Right hindlimb (tissue), 1 donor: ENCODE measurements at places on chromosomes 7 and 10.

- no peak for DNase-seq
Observed at GRCh38 chr7:101586906-101587677, 42.0 kb downstream of the MYL10 start.

DNA sequence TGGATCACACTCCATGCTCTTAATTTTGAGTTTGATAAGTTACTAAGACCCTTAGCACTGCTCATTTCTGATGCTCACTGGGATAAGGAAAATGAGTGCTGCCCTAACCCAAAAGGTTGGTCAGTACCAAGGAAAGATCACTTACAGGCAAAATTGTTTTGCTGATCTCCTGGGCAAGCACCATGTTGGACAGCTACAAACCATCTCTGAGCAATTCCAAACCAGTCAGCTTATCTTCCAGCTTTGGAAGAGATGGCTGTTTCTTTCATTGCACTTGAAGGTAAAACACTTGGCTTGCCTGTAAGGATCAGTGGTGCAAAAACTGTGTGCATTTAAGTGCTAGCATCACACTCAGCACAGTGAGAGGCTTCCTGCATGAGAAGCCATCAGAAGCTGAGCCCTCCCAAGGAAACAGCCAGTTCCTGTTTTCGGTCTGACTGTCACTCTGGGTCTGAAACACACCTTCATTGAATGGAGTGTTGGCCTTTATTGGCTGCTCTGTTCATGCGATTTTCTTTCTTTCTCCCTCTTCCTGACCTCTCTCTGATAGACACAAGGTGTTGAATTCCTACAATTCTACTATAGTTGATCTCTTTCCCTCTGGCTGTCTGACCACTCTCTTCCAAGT lies 126.4 kb upstream of the GHITM start:
- no peak for DNase-seq

- no peak for DNase-seq
Observed at GRCh38 chr7:150787321-150788281, 12.6 kb downstream of the TMEM176B start.

GRCh38 chr7:26034391-26034790 lies 117.6 kb upstream of the NFE2L3 start:
- no peak for DNase-seq

- DNase-seq = no peak
Observed at GRCh38 chr10:32332299-32332750, 14.6 kb downstream of the EPC1 start.

DNA sequence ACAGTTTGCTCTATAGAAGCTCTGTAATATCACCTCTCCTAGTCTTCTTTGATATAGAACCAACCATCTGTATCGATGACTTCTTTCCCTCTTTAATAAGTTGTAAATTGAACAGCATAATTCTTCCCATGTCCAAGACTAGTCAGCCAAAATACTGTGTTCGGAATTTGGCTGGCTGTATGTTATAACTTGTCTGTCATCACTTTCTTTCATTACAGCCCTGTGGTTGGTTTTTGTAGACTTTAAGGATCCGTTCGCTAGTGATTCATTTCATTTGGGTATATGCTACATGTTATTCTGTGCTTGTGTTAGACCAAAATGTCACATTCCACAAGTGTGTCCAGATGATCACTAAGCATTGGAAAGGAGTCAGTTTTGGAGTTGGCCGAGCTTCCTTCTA lies 155.4 kb upstream of the ITGB1 start:
- no peak for DNase-seq

DNA sequence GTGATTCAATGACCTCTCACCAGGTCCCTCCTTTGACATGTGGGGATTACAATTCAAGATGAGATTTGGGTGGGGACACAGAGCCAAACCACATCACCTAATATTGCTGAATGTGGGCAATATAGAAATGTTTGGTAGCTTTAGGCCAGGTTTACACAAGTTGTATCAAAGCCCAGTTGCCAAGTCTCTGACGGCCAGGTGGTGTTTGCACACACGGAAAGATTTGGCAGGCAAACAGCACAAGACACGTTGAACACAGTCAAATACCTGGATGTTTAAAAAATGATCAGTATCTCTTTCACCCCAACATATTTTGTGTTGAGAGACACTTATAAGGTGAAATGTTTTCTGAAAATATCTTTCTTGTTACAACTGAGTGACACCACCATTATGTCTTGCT lies 294.4 kb upstream of the MKI67 start:
- DNase-seq = no peak

GRCh38 chr7:96747418-96747940 lies 37.8 kb upstream of the SEM1 start:
- no peak for DNase-seq

DNA sequence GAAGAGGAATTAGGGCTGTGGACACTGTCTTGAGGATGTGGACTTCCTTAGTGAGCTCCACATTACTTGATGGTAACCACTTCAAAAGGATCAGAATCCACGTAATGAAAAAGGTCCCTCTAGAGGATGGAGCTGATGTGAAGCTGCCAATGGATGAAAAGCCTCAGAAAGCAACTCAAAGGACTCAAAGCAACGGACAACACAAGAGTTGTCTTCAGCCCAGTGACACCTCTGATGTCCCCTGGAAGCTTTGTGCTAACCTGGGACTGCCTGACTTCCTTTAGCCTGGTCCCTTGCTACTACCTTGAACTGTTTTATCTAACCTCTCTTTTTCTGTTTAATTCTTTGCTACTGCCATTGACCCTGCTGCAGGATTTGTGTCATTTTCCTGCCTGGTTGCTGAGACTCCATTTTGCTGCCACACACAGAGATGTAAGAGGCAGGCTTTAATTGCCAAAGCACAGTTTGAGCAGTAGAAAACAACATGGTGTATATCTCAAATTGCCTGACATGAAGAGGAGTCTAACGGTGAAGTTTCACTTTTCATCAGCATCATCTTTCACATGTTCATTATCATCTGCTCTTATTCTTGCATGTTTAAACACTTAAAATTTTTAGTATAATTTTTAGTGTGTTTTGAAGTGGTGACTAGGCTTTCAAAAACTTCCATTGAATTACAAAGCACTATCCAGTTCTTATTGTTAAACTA lies 11.1 kb upstream of the SGCE start:
- DNase-seq = no peak

DNA sequence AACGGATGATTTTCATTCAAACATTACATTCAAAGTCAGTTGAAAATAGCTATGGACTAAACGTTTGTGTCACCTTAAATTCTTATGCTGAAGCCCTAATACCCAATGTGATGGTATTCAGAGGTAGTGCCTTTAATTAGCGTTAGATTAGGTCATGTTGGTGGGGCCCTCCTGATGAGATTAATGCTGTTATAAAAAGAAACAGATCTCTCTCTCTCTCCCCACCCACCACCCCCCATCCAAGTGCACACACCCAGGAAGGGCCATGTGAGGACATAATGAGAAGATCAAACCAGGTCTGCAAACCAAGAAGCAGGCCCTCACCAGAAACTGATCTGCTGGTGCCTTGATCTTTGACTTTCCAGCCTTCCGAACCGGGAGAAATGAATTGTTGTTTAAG lies 44.2 kb downstream of the ZNF438 start:
- DNase-seq = no peak

DNA sequence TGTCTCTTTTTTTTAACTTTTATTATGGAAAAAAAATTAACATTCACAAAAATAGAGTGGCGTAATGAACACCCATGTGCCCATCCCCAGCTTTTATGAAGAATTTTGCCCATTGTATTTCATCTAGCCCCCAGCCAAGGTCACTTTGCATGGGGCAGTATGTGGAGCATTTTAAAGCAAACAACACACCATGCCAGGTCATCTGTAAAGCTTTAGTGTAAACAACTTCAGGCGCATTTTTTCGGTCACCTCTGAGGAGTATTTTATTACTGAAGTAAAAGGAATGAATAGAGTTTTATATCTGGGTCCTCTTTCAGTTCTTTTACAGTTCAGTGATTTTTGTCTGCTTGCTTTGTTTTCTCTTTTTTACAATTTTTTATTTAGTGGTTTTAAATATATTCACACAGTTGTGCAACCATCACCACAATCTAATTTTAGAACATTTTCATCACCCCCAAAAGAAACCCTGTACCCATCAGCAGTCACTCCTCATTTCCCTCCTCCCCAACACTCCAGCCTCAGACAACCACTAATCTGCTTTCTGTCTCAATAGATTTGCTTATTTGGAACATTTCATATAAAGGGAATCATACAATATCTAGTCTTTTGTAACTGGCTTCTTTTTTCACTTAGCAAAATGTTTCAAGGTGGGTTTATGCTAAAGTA lies 87.9 kb downstream of the SLC37A3 start:
- DNase-seq = no peak

DNA sequence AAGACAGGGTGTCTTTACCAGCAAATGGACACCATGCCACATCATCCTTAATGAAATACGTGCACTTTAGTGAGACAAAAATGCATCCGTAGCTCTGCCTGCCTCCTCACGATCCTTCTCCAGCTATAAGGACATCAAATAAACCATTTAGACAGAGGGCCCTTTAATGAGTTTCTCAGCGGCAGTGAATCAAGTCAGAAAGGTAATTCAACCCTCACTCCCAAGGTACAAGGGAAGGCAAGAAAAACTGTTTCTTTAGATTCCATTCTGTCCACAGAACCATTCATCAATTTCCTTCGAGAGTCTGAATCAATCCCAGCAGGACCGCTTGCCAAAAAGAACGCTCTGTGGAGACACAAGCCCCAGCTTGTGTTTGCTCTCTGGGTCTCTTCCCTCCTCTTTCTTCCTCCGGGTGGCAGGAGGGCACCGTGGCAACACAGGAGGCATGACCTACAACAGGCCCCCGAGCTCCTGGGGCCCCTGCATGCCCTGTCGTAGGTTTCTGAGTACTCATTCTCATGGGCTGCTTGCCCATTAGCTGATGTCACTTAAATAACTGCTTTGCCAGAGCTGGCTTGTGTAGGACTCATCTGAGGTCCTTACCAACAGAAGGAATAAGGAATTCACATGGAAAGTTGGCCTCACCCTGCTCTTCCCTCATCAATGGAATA lies 297.8 kb upstream of the PRKCQ start:
- peak; percentile 70 for DNase-seq

GRCh38 chr7:142579946-142580345 lies 169.3 kb upstream of the PRSS1 start:
- DNase-seq = no peak

- no peak for DNase-seq
Observed at GRCh38 chr10:3451516-3452172, 279.1 kb upstream of the PITRM1 start.

- peak; percentile 71 for DNase-seq
Observed at GRCh38 chr7:157568770-157569584, 232.2 kb downstream of the DNAJB6 start.

GRCh38 chr7:108455551-108455997 lies 662 bp downstream of the NRCAM start:
- peak; percentile 44 for DNase-seq

- no peak for DNase-seq
Observed at GRCh38 chr10:11602358-11602757, 9.1 kb downstream of the USP6NL start.

DNA sequence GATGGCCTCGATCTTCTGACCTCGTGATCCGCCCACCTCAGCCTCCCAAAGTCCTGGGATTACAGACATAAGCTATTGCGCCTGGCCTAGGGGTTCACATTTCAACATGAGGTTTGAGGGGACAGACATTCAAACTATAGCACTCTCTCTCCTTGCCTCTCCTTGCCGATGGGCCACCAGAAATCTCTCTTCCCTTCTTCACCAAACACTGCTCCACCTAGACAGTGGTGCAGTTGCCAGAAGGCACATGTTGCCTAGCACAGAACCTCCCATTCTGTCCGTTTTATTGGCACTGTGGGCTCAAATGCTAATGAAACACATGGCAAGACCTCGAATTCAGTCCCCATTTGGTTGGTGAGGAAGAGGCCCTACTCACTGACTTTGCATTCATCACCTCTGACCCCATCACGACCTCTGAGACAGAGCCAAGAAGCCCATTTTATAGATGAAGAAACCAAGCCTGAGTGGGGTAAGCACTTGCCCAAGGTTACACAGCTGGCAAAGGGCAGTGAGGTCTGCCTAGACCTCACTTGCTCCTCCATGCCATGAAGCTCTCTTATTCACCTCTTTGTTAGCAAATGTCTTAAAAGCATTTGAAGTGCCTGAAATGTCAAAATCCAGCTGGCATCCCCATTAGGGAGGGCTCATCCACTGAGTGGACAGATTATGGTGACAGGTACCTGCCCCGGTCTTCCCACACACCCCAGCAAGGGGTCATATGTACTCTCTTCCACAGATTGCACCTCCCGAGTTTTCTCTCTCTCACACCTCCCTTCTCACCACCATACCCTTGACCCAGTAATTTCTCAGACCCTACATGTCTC lies 34.0 kb downstream of the GPRIN2 start:
- no peak for DNase-seq

GRCh38 chr10:73601486-73601921 lies 10.4 kb upstream of the USP54 start:
- no peak for DNase-seq

GRCh38 chr10:60358282-60358681 lies 31.4 kb downstream of the ANK3 start:
- no peak for DNase-seq

- no peak for DNase-seq
Observed at GRCh38 chr7:49396229-49396628, 377.2 kb upstream of the VWC2 start.

DNA sequence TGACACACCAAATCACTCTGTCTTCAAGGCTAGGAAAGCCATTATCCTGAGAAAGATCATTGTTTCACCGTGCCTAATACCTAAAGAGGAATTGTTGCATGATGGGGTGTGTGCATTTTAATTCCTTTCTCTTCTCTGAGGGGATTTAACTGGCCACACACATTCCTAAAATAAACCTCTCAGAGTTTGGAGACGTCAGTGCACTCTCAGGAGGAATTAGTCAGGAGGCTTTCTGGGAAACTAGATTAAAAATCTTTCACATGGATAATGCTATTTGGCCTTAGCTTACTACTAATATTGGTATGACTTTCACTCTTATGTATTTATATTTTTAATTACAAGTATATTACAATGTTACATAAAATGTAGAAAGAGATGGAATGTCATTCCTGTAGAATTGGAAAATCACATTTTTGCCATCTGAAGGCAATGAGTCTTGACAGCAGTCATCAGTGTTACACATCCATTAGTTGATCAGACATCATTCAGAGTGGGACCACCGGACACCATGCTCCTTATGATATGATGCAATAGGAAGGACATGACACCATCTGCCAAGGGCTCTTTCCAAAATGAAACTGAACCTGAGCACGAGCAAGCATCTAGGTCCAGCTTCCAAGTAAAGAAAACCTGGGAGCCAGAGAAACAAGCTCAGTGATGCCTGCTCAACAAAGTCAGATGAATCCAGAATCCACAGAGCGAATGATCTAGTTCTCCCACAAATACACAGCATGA lies 43.1 kb upstream of the TMEM273 start:
- DNase-seq = no peak
